Right forelimb (tissue), 1 donor: ENCODE measurements at places on chromosomes 1 and 21.

- no peak for DNase-seq
Observed at GRCh38 chr1:9010781-9011323, 15.4 kb downstream of the SLC2A7 start.

DNA sequence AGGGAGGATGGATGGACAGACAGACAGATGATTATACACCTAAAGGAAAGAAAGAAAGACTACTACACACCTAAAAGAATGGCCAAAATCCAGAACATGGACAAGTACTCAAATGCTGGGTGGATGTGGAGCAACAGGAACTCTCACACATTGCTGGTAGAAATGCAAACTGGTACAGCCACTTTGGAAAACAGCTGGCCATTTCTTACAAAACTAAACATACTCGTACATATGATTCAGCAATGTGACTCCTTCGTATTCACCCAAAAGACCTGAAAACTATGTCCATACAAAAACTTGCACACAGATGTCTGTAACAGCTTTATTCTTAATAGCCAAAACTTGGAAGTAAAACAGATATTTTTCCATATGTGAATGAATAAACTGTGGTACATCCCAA, 51.3 kb downstream of the PRPF38A start:
- no peak for DNase-seq

DNA sequence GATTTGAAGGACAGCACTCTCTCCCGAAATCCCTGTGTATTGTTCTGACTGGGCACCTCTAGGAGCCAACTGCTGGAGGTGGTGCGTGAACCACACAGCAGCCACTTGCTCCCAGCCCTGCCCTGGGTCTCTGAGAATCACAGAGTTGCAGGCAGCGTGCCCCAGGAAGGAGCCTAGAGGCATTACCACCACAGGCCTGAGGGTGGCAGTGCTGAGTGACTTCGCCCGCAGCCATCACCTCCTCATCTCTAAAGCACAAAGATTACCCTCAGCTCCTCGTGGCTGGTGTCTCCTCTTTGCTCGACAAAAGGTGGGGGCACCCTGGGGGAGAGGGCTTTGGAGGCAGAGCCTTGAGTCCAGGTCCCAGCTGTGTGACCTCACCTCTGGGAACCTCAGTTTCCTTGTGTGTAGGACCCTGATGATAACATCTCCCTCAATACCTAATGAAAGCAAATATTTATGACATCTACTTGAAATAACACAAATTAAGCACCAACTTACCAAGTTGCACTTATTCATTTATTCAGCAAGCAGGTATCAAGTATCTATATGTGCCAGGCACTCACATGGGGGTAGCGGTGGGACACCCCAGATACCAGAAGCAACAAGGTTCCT, 86.3 kb downstream of the VWA5B1 start:
- no peak for DNase-seq

GRCh38 chr1:101960142-101960541, 36.6 kb downstream of the OLFM3 start:
- no peak for DNase-seq

DNA sequence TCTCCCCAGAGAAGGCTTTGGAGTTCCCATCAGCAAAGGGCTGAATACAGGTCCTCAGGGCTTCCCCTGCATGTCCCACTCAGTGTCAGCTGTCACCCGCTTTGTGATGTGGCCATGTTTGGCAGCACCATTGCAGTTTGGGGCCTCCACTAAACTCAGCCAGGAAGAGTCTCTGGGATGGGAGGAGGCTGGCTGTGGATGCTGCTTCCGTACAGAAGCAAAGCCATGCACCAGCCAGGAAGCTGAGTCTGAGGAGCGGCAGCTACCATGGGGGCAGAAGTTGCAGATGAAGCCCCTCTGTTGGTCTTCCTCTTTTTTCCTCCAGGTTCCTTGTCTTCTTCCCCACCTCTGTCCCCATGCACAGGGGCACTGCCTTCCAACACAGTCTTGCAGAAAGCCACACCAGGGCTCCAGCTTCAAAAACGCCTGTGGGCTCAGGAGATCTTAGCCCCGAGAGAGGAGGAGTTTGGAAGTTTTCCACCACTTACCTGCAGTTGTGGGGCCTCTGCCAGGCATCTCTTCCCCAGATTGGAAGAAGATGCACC, 416.8 kb downstream of the NPHP4 start:
- DNase-seq = no peak

GRCh38 chr1:177053648-177054047, 110.9 kb downstream of the ASTN1 start:
- DNase-seq = no peak

DNA sequence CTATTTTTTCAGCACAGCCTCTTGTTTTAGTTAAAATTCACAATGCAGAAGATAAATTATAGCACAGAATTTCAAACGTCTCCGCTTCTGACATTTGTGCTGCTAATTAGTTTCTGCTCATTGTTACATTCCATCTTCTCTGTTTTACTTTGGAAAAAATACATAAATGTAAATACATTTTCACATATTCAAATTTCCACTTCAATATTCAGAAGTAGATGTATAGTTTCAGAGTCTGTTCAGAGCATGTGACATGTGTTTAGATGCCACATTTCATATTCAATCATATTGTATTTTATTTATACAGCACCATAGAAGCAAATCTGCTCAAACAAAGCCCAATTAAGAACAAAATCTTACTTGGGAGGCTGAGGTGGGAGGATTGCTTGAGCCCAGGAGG, 19.6 kb downstream of the TMEM35B start:
- DNase-seq = no peak

DNA sequence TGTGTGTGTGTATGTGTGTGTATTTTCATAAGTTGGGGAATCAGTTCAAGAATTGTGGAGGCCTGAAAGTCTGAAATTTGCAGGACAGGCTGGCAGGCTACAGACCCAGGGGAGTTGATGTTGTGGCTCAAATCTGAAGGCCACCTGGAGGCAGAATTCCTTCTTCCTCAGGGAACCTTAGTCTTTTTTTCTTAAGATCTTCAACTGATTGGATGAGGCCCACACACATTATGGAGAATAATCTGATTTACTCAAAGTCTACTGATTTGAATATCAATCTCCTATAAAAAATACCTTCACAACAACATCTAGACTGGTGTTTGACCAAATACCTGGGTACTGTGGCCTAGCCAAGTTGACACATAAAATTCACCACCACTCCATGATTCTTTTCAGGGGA, 61.8 kb downstream of the MT1HL1 start:
- DNase-seq = no peak

GRCh38 chr1:211326140-211326527, 499 bp upstream of the TRAF5 start:
- DNase-seq = no peak

DNA sequence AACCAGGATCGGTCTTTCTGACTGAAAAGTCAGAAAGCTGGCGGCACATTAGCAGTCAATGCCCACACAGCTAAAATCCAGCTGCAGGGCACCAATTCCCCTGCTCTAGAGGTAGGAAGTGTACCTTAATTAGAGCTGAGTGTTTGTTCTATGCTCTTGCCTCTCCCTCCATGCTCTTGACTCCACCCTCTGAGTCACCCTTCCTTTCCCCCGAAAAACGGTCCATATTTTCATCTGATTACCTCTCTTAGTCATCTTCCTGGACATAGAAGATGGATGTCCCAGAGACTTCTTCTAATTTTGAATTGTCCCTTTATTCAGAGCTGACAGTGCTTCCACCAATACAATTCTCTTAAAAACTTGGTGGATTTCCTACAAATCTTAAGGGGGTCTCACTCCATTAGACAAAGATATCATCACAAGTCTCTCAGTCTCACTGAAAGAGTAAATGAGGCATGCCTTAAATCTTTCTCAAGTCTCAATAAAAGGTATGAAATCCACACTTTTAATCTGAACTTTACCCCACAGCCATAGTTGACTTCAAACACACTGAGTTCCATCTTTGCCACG, 44.1 kb upstream of the SLC19A1 start:
- DNase-seq = no peak

GRCh38 chr21:24955275-24955961, 651.9 kb downstream of the MRPL39 start:
- DNase-seq = no peak

DNA sequence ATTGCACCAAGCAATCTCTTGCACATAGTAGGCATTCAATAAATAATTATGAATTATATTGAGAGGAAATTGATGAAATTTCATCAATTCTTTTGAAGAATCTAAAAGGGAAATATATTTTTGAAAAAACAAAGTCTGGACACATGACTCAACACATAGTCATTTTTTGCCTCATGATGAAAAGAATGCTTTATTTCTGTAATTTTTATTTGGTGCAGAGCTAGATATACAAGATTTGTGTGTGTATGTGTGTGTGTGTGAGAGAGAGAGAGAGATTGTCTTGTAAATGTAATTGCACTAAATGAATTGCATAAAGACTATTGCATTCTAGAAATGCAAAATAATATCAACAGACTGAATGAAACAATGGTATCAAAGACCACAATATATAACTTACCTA, 206.2 kb upstream of the C1orf87 start:
- DNase-seq = no peak

DNA sequence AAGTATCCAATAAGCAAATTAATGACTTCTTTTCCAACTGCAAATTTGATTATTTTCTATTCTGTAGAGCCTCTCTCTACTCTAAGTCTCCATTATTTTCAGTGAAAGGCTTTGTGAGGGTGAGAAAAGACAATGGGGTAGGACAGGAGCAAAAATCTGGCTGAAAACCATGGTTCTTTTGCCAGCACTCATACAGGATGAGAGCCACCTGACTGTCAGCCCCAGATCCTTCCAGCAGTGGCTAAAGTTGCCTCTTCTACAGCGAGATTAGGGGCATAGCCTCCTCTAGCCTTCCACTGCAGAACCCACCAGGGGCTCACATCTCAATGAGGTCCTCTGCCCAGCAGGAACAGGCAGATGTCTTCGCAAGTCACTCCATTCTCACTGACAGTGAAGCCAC, 23.7 kb downstream of the NMNAT2 start:
- DNase-seq = no peak

DNA sequence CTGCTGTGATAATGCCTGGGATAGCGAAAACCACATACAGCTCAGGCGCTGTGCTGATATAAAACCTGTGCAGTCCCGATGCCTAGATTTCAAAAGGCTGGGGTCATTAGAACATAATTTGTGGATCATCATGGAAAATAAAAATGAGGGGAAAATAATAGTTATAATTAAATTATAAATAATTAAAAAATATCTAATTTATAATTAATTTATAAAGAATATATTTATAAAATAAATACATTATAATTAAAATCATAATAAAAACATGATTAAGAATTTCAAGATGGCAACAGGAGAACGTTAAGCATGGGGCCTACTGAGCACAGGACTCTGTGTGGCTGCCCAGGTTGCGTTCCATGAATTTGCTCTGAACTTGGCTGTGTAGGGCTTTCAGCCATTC, 53.9 kb downstream of the C21orf91 start:
- DNase-seq = no peak

- DNase-seq = peak; percentile 79
Observed at GRCh38 chr1:159000625-159001024, 9.1 kb upstream of the IFI16 start.

- DNase-seq = no peak
Observed at GRCh38 chr1:107181253-107181969, 40.6 kb downstream of the NTNG1 start.

- DNase-seq = no peak
Observed at GRCh38 chr1:107010582-107010981, 45.9 kb upstream of the PRMT6 start.

GRCh38 chr1:183882335-183883167, 77.6 kb downstream of the RGL1 start:
- no peak for DNase-seq

DNA sequence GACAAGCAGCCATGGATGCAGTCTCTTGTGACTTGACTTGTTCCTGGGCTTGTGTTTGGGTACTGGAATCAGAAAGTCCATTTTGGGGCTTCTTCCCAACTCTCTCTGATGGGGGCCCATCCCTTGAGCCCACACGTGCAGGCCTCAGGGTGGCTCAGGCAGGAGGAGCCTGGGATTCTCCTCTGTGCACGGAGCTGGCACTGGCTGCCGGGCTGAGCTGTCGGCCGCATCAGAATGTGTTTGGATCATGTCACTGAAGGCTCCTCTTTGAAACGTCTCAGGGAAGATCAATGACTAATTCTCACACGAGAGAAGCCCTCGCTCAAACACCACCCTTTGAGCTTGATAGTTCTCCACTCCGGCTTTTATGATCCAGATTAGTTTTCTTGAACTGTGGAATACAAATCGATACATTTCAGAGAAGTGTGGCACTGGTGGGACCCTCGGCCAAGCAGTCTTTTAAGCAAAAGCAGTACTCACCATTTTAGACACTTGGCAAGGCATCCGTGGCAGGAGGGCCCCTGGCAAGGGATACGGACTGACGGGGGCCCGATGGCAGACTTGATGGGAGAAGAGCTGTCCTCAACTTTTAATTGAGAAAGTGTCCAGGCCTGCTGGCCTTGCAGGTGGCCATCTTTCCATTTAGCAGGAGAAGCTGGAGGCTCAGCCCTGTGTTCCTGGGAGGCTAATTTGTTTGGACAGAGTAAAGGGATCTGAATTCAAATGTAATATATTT, 220.7 kb upstream of the C1orf174 start:
- peak; percentile 27 for DNase-seq
